ENCODE measurements at places on chromosomes 4 and X.
A peak's percentile ranks its signal among the peaks of the same experiment; 100 is the strongest.

DNA sequence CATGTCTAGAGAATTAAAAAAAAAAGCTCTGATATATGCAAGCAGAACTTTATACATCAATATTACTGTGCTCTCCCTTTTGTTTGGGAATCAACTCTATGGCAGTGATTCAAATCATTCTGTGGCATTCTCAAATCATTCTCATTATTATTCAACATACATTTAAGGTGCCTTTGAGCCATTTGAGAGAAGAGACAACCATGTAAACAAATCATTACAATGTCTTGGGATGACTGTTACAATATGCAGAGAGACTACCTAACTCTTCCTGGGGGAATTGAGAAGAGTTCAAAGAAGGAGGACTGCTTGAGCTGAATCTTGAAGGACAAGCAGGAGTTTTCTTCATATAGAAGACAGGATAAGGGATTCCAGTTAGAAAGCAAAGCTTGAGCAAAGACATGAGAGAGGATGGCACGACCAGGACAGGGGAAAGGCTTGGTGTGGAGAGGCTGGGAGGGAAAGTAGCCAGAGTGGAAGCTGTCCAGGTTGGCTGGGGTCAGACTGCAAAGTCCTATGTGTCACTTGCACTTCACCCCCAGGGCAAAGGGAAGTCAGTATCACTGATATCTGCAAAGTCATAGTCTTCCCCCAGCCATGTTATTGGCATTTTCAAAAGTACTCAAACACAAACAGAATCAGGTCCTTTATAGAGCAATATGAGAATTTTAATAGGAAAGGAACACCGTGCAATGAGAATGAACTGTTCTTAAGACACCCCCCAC lies 9.0 kb downstream of the SEC24D start:
- DNase-seq = no peak

DNA sequence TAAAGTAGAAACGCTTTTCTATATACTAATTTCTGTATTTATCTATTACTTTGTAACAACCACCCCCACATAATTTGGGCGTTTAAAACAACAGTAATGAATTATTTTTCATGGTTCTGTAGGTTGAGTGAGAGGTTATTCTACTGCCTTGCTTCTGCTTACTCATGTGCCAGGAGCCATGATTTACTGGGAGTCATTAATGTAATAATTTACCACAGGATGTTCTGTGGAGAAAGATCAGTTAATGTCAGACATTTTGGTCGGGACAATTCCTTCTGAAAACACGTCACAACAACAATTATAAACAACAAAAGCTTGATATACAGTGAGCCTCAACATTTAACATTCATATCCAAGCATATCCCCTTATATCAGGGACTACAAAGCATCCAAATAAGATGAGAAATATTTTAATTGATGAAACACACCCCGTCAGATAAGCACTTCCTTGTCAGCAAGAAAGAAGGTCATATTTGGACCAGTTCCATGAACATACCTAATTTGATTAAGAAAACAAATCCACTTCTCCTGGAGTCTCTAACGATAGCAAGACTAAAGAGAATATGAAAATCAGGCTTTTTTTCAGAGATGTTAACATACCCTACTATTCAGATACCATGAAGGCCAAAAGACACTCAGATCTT lies 238.5 kb downstream of the PRDM5 start:
- no peak for DNase-seq

DNA sequence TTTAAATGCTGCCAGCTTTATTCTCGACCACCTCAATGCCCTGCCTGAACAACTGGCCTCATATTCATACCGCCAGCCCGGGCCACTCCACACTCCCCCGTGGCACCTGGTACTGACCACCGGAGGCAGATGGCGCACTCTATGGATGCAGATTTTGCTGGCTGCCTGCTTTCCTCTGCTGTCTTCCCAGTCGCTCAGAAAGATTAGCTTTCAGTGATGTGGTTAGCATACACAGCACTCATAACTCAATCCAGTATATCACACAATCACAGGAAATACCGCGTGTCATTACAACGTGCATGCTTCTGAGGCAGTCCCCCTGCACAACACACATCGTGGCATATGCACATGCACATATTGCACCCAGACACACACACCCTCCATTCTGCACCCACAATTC lies 147.2 kb upstream of the BCOR start:
- DNase-seq = no peak

- DNase-seq = no peak
Measured at GRCh38 chr4:144968606-144969005, 129.4 kb downstream of the ANAPC10 start.

DNA sequence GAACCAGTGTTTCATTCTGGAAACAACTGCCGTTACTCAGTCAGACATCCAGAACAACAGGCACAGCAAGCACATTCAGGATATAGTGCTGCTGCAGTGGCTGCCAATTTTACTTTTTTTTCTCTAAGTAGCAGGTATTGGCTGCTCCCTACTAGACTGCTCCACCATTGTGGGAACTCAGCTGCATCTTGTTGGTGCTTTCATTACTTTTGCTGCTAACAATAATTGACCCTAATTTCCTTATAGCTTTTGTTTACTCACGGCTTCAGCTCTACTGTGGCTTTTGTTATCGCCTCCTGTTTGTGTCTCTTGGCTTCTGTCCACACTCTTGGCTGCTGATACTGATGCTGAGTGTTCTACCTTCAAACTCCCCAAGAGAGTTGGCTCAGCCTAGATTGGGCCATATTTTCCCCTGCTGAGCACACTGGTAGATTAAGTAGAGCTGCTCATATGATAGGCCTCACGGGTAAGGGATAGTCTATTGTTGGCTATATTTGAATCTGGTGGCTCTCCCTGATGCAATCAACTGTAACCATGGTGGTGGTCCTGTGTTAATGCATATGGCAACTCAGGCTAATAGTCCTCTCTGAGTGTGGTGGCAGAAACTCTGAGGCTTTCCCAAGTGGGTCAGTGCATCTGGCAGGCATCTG lies 44.5 kb upstream of the IL2 start:
- no peak for DNase-seq

- DNase-seq = no peak
Measured at GRCh38 chr4:146742416-146742815, 103.7 kb downstream of the POU4F2 start.

GRCh38 chr4:186778134-186778533 lies 54.5 kb upstream of the FAT1 start:
- DNase-seq = no peak

DNA sequence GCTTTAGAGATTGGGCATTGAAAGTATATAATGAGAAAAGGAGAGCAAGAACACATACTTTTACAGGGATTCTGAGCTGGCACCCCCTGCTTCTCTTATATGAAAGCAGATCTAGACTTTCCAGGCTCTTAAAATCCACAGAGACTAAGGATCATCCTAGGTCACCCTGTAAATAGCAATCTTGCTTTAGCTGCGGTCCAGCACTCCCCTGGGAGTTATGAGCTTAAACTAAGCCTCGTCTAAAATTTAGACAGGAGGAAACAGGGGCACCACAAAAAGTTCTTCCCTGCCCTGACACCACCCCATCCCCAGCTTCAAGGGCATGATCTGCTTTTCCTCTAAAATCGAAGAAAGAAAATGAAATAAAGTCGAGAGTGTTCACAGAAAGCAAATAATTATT lies 143.3 kb upstream of the KCNIP4 start:
- DNase-seq = no peak

DNA sequence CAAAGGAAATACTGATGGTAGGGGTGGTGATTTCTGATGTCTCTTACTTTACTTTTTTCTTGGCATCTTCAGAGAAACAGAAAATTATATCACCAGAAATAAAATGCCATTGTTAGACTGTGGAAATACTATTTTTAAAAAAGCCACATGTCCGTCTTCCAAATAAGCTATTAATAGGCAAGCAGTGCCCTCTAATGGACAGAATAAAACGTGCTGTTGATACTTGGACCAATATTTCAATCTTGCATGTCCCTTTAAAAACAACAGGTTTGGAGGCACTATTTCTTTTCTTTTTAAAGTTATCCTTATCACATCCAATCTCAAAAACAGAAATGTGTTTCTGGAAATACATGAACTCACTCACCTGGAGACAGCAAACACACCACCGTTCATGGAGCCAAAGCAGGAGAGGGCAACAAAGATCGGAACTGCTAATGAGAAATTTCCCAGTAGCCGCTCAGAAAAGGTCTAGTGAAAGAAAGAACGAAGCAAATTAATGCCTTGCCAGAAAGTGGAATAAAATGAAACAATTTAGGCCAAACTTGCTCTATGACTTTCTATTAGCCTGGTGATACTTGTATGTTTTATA lies 59.2 kb downstream of the SLC7A11 start:
- DNase-seq = peak; percentile 67

DNA sequence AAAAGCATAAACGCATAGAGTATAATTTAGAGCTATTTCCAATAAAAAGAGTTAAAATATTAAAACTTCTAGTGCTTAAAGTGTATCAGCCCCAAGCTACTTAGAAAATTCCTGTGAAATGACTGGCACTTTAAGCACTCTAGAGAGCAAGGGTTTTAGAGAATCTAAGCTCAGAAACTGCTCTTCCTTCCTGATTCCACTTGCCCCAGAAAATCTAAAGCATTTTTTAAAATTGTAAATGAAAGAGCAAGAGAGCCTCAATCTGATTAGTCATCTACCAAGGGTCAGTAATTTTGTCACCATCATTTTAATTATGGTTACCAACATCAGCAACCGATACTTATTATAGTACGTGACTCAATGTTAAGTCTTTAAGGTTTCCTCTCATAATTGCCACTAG lies 25.0 kb downstream of the CTPS2 start:
- DNase-seq = no peak

DNA sequence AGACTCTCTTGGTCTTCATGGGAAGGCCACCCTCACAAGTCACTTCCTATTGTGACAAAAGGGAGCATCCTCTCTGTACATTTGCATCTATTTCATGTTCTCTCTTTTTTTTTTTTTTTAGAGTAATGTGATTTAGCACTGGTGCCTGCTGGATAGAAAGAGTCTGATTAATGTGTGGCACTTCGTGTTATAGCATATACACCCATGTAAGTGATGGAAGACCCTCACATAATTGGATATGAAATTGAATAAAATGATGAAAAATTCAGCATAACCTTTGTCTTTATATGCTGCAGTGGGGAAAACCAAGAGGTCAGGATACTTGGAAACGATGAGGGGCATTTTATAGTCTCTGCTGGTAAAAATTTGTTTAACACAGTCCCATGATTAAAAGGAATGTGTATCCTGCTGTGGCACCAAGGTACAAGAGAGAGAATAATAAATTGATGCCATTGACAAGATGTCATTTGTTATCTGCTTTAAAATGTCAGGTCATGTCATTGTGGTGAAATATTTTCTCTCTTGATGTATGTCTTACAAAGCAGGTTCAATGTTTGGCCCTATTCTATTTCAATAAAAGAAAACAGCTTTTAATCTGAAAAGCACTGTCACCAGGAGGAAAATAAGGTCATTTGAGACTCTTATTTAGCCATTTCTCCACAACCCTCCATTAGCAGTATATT lies 1115.4 kb downstream of the STPG2 start:
- no peak for DNase-seq

- DNase-seq = no peak
Measured at GRCh38 chr4:42609051-42609450, 47.9 kb downstream of the ATP8A1 start.

DNA sequence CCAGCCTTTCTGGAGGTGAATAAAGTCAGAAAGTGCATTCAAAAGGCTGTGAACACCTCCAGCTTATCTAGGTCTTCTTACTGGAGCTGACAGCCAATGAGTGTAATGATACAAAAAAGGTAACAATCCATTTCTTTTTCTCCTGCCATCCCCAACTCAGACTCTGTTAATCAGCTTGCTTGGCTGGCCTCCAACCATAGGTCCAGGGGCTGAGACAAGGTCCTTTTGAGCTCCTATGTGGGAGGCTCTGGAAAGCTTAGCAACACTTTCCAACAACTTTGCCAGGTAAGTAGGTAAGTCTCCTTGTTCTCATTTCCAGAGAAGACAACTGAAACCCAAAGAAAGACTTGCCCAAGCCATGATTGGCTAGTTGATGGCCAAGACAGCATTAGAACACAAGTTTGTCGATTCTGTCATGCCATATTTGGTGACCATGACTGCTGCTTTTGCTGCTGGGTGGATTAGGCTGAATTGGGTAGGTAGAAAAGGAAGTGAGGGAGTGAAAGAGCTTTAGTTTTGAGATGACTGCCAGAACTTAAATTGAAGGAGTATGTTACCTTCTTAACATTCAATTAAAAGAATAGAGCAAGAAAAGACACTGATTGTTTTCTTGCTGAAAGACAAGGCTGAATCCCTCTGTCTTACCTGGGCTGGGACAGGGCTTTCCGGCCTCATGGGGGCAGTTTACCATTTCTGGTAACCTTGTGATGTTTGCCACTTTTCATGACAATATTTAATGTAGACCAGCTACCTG lies 22.8 kb downstream of the VSIG4 start:
- DNase-seq = no peak

GRCh38 chr4:74189331-74190043 lies 31.6 kb downstream of the MTHFD2L start:
- peak; percentile 79 for DNase-seq

DNA sequence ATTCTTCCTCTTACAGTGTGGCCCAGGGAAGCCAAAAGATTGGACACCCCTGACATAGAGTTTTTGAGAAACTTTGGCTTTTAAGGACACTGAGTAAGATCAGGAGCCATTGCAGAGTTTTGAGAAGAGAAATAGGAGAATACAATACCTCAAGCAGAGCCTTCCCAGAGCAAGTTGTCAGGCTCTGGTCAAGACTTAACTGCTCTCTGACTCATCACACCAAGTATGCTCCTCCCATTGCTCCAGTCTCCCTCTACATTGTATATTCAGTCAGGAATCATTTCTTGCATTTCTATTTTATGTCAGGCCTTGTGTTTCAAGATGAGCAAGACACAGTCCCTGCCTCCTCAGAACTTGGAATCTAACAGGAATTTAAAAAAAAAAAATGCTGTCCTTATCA lies 176.4 kb upstream of the FMR1 start:
- no peak for DNase-seq

DNA sequence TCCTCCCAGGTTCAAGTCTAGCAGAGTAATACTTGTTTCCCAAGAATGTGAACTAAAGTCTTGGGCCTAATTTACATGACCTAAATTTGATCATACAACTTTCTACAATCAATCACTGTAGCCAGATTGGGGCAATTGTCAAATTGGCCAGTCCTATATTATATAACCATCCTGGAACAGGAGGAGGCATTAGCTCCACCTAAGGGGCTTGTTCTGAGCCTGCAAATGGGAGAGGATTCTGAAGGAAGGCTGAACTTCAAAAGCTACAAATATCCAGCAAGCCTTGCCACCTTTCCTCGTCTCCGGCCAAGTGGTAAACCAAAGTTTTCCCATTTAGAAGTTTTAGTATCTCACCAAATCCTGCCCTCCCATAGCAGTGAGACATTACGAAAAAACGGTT lies 1289.6 kb upstream of the TENM3 start:
- DNase-seq = peak; percentile 31

- no peak for DNase-seq
Measured at GRCh38 chr4:22003878-22004277, 55.3 kb upstream of the KCNIP4 start.

- no peak for DNase-seq
Measured at GRCh38 chrX:63394872-63395271, 43.7 kb upstream of the SPIN4 start.

DNA sequence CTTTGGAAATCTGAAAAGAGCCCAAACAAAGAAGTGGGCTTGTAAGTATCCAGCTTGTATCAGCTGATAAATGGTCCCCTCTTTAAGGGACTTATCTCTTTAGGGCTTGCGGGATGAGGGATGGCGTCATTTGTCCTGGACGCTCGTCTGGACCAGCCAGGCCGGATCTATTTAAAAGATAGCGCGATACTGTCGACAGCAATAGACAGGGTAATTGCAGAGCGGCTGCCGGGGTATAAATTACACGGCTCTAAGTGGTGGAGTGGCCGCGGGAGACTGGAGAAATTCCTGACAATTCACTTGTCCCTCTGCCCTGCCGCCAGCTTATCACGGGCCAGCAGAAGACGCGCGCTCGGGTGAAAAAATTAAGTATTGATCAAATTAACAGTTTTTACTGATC lies 90.7 kb downstream of the FAM53A start:
- DNase-seq = no peak
